ENCODE measurements at places on chromosomes 3 and 15.

DNA sequence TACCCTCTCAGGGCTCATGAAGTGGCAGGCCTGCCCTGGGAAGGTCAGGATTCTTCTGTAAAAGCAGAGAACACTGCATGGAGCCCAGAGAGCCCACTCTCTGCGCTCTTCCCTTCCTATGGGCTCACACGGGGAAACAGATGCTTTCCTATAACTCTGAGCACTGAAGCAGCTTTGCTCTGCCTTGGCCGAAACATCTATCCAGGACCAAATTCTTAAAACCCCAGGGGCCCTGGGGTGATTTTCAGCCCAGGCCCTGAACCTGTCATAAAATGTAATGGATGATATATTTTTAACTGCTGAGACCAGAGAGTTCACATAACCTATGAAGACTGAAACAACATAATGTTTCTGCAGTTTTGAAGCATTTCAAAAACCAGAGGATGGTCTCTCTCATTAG lies 249.9 kb upstream of the CTDSPL start:
- no peak for DNase-seq

DNA sequence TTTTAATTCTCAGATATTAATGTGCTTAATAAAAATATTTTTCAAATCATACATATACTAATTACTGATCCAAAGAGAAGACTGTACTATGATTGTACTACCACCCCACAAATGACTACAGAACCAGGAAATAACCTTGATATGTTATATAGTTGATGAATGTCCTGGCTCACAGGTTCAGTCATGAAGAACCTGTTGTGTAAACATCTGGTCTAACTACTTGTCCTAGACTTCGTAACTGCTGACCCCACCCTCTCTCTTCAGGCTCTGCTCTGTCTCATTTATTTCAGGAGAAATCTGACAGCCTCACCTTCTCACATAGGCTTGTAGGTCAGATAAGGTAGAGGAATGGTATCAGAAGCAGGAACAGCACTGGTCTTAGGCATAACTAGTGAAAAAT lies 14.7 kb upstream of the CSTA start:
- DNase-seq = no peak

GRCh38 chr3:124777762-124778470 lies 47.7 kb downstream of the UMPS start:
- DNase-seq = no peak

GRCh38 chr15:80643431-80643951 lies 51.6 kb upstream of the ABHD17C start:
- DNase-seq = no peak

DNA sequence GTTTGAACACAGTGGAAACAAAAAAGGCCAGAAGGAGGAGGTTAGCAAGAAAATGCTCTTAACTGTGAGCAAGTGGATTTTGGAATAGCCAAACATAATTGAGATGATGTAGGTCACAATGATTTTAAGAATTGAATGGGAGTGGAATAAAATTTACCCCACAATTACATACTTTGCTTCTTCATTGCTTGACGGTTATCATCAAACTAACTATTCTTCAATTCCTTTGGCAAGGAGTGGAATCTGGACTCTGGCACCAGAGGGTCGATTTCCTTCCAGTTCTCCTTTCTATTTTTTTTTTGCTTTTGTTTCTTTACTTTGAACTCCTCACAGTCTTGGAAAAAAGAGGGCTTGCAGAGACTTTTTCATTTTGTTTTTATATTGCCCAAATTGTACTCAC lies 634.5 kb upstream of the TGFBR2 start:
- no peak for DNase-seq

GRCh38 chr15:68298336-68298735 lies 20.8 kb downstream of the FEM1B start:
- DNase-seq = no peak

DNA sequence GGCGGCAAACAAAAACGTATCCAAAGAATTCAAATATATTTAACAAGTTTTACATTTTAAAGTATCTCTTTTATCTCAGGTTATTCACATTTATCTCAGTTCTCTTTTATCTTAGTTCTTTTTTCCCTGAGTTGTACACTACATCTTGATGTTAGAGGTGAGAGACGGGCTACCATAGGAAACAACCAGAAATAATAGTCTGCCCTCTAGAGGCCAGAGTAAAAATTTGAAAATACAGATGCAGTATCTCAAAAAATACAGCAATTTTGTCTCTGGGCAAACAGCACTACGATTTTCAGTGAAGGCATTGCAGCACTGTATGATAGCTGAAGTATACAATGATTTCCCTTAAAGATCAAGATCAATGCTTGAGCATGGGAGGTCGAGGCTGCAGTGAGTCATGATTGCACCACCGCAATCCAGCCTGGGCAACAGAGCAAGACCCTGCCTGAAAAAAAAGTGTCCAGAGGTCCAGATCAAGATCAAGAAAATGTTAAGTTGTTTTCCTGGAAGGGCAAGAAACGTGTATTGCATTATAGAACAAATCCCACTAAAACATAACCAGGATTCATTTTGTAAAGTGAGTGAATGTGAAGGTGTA lies 82.6 kb upstream of the ATP11B start:
- no peak for DNase-seq

DNA sequence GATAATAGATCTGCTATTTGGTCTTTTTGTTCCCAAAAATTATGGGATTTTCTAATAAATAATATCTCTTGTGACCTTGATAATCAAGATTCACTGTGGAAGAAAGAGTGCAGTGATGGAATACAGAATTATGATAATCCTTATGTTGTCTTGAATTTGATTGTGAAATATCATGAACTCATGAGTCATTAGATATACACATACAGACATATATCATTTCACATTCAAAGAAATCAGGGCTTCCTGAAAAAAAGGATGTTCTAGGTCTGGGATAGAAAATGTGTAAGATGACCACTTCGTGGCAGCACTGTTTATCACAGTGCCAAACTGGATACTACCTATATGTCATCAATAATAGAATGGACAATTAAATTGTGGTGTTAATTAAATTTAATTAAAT lies 97.7 kb downstream of the DPH6 start:
- DNase-seq = no peak

- DNase-seq = no peak
These were observed 1.7 kb downstream of the CNOT10 start for GRCh38 chr3:32686713-32687112.

DNA sequence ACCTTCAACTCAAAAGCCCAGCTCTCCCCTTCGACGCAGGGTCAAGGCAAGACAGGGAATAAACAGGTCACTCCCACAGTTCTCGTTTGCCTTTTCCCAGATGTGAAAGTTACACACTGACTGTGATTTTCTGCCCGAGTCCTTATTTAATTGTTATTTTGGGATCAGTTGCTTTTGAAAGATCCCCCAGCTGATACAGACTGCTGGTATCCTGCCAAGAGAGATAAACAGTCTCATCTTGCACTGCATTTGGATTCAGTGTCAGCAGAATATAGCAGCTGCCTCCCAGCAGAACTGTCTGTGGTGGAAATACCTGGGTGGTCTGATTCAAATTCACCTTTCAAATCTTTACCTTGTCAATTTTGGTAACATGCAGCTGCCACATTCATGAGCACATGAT lies 56.0 kb upstream of the FAM3D start:
- no peak for DNase-seq

DNA sequence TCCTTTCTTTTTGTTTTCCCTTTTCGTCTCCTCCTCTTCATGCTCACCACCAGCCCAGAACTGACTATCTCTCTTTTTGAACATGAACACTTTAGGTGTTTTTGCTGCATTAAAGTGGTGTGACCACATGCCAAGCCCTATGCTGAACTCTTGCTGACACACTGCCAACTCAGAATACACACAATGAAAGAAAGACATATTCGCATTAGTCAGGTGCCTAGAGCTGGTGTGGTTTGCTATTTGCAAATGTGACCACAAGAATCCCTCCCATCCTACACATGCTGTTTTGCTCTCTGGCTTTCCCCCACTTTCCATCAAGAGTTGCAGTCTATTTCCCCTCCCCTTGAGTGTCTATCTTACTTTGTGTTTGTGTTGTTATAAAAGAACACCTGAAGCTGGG lies 967.8 kb upstream of the CFAP20DC start:
- DNase-seq = no peak

- DNase-seq = no peak
These were observed 83.6 kb upstream of the MBNL1 start for GRCh38 chr3:152184971-152185686.

GRCh38 chr15:77781946-77782240 lies 149.2 kb upstream of the LINGO1 start:
- no peak for DNase-seq

DNA sequence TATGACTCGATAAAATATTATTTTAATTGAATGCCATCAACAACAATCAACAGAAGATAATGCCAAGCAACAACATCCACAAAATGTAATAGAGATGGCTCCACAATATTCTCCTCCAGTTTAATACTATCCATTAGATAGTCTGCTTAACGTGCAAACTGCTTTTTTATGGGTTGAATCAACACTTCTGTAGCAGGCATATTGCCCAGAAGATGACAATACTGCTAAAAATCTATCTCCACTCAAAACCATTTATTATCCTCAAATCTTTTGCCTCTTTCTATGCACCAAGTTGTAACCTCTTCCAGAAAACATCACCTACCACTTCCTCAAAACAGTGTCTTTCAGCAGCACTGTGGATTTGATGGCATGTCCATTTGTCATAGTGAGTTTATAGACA lies 295.7 kb upstream of the LMCD1 start:
- no peak for DNase-seq

- no peak for DNase-seq
These were observed 699.1 kb downstream of the NAALADL2 start for GRCh38 chr3:175558261-175558660.

DNA sequence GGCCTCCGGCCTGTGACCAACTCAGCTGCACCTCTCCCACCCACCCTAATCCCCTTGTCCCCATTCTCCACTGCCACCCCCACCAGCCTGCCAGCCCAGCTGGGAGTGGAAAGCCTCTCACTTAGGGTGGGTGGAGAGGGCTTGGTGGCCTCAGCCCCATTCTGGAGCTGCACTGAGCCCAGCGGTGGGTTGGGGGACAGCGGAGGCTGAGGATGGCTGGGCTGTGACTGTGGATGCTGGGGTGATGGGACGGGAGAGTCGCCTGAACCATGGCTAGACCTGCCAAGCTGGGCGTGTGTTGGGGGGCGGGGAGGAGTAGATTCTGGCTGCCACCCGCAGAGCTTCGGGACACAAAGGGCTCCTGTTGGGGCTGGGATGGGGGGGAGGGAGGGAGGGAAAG lies 1.8 kb downstream of the CLCN2 start:
- DNase-seq = no peak

DNA sequence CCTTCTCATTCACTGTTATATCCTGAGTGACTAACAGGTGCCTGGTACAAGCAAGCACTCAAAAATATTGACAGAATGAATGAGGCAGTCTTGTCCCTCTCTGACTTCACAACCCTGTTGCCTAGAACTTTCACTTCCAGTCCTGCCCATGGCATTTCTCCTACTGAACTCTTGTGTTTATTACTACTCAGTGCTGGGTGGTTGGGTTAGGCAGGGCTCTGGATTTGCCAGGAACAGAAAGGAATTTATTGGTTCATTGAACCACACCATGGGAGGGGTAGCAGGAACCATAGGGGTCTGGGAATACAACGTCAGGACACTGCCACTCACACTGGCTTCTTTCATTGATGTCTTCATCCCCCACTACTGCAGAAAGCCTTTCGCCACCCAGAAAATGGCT lies 41.9 kb upstream of the SEMA4B start:
- no peak for DNase-seq

- DNase-seq = no peak
These were observed 14.5 kb downstream of the CAND2 start for GRCh38 chr3:12810961-12811360.

DNA sequence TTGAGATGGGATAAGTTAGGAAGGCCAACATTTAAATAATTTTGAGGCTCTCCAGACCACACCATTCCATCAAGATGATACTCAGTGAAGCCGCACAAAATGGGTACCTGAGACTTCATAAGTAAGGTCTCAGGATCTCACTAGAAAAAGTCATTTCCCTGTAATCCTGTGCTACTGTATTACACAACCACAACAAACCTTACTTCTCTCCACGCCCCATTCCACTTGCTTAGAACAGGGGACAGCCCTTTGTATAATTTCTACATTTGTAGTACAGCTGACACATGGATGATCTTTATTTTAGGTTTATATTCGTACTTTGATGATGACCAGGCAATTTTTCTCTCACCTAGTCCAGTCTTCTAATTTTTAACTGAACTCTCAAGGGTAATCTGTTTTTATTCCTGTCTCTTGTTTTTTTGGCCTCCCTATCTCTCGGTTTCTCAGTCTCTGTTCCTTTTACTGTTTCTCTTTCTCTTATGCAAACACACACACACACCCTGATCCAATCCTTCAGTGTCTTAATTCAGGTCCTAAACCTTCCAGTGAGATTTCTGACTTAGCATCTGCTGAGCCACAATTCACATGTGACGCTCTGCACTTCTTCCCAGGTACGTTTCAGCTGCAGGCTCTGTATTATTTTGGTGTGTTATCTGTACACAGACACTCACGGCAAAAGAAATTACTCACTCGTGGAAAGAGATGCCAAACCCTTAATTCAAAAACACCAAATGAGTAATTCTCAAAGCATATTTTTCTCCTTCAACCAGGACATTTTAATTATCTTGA lies 223.2 kb upstream of the THBS1 start:
- no peak for DNase-seq

GRCh38 chr15:73141216-73141900 lies 89.1 kb downstream of the NEO1 start:
- DNase-seq = no peak

DNA sequence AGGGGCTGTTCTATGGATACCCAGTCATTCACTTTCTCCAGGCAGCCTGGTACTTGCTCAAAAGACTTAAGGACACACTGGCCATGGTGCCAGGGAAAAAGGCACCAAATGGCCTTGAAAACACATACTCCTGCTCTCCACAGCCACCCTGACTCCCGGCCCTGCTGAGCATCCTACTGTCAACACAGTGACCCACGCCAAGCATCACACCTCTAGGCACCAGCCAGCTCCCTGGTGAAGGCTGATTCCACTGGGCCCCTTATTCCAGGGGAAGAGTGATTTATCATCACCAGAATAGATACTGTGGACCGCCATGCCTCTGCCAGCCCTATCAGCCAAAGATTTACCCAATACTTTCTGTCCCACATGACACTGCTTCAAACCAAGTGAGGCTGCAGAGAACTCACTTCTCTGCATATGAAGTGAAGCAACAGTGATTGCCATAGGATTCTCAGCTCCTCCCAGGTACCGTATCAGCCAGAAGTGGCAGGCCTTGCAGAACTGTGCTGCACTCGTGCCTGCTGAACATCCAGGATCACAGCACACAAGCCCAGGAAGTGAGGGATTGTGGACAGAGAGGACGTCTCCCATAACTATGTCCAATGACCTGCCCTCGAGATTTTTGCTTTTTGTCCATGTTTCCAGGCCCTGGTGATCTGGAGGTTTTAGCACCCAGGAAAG lies 63.7 kb downstream of the WHAMM start:
- DNase-seq = no peak

GRCh38 chr3:101936419-101937356 lies 87.4 kb downstream of the NFKBIZ start:
- DNase-seq = no peak

GRCh38 chr3:186383026-186383993 lies 21.3 kb upstream of the DGKG start:
- no peak for DNase-seq

Data from DMS 273 treated with DMSO at 0.1 percent for 48 hours (cell line).